Cortex of kidney (tissue), 1 donor: ENCODE measurements at places on chromosomes 7 and 10.

DNA sequence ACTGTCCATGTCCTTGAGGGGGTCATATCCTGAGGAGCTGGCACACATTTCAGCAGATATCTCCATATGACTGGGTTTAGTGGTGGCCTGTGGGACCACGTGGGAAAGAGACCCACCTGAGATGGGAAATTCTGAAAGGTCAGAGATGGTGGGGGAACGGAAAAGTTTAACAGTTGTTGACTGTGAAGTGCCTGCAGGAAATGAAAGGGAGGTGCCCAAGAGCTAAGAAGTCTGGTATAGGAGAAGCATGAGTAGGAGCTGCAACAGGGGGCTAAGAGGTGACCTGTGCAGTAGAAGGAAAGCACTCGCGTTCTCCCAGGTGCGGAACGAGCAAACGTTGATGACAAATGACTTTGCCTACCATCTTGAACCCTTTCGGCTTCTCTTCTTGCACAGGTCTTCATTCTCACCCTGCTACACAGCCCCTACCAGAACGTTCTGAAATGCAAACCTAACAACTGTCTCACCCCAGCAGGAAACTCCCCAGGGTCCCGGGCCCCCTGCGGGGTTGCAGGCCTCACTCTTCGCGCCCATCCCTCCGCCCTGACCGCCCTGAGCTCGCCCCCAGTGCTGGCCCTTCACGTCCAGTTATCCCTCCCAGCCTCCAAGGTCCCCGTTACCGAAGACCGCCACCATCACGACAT is 9.8 kb upstream of the FXYD4 start:
- no peak for DNase-seq

DNA sequence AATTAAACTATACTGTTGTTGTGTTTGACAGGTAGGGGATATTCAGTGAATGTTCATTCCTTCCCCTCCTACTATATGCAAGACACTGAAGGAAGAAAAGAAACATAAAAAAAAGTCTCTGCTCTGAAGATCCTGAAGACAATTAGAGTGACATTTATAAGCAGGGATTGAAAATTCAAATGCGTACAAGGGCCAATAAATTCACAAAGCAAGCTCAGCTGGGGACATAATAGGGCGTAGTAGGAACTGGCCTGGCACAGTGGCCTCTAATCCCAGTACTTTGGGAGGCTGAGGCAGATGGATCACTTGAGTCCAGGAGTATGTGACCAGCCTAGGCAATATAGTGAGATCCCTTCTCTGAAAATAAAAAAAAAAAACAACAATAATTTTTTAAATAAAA is 104.9 kb upstream of the KMT2E start:
- DNase-seq = no peak

GRCh38 chr10:113899952-113900598 is 45.6 kb downstream of the NHLRC2 start:
- no peak for DNase-seq

DNA sequence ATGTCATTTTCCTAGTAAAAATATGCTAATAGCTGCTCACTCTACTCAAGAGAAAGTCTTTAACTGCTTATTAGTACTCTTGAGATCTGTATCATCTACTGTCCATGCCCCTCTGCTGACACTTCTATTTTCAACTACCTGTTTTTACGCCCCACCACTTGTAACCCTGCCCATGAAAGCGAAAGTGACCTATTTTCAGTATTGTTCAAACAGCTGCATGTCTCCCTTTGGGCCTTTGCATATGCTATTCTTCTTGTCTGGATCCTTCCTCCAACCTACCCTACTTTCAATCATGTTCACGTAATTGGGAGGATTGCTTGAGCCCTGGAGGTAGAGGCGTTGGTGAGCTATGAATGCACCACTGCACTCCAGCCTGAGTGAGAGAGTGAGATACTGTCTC is 1481.3 kb downstream of the GATA3 start:
- DNase-seq = no peak

DNA sequence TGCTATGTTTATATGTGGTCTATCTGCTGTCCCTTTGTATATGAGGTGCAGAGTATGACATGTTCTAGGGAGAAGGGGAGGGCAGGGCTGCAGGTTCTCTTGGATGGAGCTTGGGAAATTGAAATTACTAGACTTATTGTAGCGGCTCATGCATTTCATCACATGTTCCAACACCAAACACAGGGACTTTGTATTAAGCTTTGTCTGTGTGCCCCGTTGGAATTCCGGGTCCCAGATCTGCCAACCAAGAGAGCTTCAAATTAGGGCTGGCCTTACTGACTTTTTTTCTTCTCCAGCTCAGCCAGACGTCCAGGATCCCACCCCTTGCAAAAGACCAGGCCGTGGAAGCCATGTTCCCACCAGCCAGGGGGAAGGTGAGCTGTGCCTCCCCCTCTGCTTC is 3.4 kb downstream of the ZNF789 start:
- DNase-seq = no peak

DNA sequence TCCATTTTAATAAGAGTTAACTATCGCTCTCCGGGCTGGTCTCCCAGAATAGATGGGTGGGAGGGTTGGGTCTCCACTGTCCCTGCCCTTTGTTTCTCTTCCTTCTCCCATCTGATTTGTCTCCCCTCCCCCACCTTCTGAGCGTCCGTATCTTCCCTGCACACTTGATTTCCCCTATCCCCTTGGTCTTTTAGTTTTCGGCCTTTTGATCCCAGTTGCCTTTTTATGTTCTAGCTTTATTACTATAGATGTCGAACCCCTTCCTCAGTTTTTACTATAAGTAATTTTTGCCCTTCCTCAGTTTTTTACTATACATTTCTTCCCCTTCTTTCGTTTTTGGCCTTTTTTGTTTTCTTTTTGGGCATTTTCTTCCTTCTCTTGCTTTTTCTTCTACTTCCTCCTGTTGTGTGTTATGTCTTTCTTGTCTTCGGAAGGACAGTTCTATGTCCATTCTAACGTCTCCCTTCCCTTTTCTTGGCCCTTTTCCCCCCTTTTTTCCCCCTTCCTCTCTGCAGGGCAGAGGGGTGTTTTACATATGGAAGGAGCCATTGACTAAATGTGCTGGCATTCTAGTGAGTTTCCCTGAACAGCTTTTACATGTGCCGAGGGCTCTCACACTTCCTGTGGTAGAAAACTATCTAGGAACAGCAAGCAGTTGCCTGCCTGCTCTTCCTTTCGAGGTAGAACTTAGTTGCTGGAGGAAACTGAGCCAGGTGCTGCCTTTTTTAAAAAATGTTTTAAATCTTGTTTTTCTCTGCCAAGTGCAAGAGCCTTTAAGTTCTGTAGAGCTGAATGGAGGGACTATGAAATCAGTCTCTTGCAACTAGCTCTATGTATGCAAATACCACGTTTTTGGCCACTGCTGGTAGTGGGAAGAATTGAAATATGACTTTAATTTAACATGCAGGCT is 2.8 kb downstream of the TET1 start:
- no peak for DNase-seq

- no peak for DNase-seq
Measured at GRCh38 chr7:140033036-140033435, 29.7 kb downstream of the PARP12 start.

DNA sequence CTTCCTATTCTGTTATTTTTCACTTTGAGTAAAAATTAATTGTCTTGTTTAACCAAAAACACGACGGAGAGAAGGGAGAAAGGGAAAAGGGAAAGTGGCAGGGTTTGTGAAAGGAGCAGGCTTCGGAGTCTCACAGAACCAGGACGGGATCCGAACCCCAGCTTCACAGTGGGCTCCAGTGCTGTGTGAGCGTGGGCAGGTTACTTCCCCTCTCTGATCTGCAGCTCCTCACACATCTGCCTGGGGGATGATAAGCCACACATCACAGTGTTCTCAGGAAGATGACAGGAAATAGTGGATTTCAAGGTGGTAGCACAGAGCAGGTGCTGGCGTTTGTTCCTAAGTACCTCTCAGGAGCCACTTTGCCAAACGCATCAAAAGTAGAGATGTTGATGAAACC is 94.2 kb upstream of the GPR26 start:
- no peak for DNase-seq

DNA sequence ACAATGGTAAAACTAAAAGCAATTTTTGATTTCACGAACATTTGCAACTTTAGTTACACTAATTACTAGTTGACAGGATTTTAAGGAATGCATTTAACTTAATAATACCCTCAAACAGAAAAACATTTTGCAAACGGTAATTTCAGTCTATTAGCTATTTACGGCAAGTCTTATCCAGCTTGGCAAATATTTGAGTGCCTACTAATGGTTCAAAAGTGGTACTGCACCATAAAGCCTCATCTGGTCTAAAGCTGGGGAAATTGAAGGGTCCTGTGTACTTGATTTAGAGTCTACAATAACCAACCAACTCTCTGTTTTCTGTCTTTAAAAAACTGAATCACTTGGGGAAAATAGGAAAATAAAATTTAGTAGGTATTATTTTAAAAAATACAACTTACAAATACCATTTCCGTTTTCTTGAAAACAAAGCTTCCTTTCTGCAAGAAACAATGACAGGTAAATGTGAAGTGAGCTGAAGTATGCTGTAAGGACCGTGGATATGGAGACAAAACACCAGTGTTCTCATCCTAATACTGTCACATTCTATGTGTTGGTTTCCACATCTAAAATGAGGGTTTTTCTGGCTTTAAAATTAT is 142.3 kb downstream of the VPS50 start:
- no peak for DNase-seq

GRCh38 chr7:140696024-140696679 is 356 bp upstream of the NDUFB2 start:
- DNase-seq = no peak

GRCh38 chr7:47227762-47228177 is 354.1 kb downstream of the TNS3 start:
- DNase-seq = no peak

DNA sequence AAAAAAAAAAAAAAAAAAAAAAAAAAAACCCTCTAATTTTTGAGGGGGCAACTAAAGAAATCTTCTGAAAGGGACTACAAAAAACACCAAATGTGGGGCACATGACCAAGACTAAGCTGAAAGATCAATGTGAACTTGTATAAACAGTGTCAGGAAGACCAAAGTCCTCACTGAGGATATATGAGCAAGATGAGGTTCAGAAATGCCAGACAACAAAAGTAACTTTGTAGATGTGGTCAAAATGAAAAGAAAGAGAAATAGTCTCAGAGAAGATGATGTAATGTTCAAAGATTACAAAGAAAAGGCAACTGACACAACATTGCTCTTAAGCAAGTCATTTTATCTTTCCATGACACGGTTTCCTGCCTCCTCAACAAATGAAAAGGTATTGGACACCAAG is 48.7 kb upstream of the PTPRZ1 start:
- DNase-seq = no peak

DNA sequence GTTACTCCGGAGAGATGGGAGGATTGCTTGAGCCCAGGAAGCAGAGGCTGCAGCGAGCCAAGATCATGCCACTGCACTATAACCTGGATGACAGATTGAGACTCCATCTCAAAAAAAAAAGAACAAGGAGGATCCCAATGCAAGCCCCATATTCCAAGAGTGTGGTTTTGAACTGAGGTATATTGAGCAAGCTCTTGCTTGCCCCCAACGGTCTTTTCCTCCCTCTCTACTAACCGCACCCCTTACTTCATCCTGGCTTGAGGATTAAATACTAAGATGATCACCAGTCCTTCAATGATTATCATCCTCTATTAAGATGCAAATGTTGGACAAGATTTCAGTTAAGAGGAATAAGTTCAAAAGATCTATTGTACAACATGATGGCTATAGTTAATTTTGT is 12.5 kb upstream of the SRGN start:
- DNase-seq = no peak

DNA sequence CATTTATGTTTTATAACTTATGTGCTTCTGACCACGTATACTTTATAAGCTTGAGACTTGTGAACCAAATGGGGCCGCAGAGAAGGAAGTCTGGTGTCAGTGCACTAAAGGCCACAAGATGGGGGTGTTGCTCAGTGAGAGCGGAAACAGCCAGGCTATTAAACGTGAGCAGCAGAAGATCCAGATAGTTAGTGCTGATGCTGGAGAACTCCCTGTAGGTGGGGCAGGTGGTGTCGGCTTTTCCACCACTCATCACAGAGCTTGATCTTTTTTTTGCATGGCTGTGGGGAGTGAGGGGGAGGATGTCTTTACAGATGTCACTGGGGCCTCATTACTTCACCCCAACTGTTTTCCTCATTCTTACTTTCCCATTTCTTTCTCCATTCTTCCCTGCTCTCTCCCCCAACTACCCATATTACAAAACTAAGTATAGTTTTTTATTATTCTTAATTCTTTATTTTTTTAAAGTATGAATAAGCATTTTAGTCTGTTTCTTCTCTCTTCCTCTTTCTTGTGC is 34.7 kb downstream of the ACADSB start:
- no peak for DNase-seq

GRCh38 chr10:63866747-63867140 is 345.5 kb downstream of the REEP3 start:
- DNase-seq = no peak

DNA sequence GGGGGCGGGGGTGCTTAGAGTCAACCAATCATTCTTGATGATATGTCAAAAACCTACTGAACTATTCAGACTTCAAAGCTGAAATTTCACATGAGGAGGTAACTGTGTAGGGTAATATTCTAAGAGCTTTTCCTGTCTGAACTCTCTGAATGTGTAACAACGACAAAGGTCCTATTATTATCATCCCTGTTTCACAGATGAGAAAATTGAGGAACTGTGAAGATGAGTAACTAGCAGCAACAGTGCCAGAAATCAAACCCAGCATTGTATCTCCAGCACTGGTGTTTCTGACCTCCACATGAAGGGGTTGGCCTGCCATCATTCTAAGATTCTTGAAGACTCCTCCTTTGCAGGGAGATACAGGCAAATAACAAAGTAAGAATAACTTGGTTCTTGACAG is 294.7 kb upstream of the AOAH start:
- DNase-seq = no peak

- DNase-seq = no peak
Measured at GRCh38 chr7:15593382-15593781, 31.6 kb upstream of the AGMO start.

GRCh38 chr10:71145352-71145945 is 66.9 kb upstream of the UNC5B start:
- DNase-seq = no peak

DNA sequence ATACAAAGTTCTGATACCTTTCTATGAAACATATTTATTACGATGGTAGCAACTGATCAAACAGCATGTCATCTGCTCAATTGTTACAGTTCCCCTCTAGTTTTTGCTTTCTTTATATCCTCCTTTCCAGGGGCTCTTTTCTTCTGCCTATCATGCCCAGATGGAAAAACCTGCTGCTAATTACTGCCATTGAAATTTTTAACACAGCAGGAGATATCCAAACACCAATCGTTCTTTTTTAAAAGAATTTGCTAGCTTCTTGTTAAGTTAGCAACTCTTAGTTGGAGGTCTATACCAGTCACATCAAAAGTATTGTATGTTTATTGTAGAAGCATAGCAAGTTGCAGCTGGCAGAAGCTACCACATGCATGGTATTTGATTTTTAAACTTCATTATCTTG is 768.5 kb downstream of the NXPH1 start:
- DNase-seq = no peak
